ENCODE measurements at places on chromosomes 12 and 14.

DNA sequence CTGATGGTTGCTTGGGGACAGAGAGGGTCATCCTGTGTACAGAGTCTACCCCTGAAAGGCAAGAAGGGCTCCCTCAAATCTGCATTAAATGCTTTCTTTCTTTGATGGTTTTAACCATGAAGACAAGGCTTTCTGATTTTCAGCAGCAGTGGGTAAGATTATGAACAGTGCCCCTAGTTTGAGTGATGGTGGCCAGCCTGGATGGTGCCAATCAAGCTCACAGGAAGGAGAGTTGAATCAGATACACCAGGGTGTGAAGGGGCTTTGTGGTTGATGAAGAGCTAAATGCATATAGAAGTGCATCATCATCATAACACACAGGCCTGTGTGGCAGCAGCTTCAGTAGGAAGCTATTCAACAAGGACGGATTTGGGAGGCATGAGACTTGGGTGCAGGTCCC is 5.7 kb downstream of the KRT85 start:
- no peak for DNase-seq

- no peak for DNase-seq
Observed at GRCh38 chr12:28604240-28604639, 414.0 kb downstream of the CCDC91 start.

DNA sequence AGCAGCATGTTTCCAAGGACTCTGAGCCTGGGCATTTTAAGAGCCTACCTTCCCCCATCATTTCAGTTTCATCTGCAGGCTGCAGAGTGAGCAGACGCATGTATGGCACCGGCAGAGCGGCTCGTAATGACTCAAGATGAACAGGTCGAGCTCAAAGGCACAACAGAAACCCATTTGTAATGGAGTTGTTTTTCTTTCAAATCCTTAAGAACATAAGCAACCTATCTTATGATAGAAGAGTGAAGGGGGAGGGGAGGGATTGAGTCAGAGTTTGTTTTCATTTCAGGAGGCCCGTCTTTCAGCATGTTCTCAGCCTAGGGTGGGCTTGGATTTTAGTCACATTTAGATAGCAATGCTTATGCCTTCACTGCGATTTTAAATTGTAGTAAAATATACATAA is 54.9 kb upstream of the CISTR start:
- DNase-seq, result no peak

DNA sequence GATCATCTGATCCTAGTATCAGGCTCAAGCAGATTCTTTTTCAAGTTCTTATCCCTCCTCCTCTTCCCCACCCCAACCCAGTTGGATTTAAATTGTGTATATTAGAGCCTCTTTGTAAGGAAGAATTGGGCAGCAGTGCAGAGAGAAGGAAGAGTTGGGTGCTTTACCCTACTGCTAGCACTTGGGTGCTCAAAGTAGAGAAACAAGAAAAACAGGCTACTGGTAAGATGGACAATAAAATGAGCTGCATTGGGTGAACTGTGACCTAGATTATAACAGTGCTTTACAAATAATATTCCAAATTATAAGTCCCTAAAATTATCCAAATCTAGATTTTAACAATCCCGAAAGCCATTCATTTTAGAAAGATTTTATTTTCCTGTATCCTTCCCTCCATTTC is 363.4 kb upstream of the GARIN6 start:
- no peak for DNase-seq

DNA sequence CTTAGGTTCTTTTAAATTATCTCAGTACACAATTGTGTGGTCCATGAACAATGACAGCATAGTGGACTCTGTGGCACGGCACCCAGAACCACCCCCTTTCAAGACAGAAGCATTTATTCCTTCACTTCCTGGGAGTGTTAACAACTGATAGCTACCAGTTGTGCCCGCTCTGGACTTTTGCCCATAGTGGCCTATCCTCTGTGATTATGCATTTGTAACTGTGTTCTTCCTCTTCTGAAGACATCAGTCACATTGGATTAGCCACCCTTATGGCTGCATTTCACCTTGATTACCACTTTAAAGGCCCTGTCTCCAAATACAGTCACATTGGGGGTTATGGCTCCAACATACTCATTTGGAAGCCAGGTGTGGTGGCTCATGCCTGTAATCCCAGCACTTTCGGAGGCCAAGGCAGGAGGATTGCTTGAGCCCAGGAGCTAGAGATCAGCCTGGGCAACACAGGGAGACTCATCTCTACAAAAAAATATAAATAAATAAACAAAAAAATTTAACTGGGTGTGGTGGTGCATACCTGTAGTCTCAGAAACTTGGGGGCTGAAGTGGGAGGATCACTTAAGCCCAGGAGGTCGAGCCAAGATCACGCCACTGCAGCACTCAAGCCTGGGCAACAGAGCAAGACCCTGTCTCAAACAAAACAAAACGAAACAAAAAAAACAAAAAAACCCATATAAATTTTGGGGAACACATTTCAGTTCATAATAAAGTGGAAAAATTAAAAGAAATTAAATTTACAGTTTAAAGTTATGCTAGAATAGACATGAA is 27.6 kb upstream of the PHC1 start:
- no peak for DNase-seq

DNA sequence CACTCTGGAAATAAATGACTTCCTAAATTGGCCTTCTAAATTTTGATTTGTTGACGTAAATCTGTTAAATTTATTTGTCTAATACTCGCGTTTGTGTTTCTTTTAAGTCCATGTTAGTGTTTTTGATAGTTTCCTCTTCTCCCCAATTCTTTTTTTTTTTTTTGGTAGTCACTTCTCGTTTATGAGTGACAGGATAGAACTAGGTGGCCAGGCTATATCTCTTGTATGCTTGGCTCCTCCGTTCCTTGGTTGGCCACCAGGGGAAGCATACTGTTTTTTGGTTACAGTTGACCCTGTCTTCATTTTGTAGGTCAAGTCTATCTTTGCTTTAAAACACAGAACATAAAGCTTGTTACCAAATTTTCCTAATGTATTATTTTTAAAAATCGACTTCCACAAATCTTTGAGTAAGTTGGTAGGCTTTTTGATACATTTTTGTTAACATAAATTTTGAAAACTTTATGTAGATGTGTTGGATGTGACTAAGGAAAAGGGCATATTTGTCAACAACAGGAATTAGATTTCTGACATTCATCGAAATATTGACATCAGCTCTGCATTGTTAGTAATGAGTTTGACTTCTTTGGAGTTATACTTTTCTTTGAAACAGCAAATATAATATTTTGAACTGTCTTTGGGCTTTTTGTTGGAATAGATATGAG is 2.2 kb downstream of the RCOR1 start:
- DNase-seq, result peak; percentile 47

DNA sequence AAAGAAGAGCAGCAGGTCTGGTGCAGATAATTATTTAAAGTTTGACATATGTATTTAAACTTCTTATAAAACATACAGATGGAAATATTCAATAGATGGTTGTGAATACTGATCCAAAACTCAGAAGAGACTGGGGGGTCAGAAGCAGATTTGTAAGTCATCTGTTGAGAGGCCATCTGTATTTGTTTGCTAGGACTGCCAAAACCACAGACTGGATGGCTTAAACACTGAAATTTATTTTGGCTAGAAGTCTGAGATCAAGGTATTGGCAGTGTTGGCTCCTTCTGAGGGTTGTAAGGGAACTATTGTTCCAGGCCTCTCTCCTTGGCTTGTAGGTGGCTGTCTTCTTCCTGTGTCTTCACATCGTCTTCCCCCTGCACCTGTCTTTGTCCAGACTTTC is 153.9 kb downstream of the LRRK2 start:
- no peak for DNase-seq

DNA sequence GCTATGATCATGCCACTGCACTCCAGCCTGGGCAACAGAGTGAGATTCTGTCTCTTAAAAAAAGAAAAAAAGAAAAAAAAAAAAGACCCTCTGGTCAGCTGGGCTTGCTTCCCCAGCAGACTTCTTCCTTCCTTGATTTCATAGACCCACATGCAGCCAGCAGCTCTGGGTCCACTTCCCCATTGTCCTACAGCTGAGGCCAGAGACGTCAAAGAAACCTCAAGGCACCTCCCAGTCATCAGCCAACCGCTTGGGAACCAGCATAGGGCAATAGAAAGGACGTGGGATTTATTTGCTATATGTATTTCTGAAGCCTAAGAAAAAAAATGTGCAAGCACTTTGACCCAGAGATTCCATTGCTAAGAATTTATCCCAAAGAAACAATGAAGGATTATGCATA is 35.4 kb upstream of the SPPL3 start:
- DNase-seq, result no peak

DNA sequence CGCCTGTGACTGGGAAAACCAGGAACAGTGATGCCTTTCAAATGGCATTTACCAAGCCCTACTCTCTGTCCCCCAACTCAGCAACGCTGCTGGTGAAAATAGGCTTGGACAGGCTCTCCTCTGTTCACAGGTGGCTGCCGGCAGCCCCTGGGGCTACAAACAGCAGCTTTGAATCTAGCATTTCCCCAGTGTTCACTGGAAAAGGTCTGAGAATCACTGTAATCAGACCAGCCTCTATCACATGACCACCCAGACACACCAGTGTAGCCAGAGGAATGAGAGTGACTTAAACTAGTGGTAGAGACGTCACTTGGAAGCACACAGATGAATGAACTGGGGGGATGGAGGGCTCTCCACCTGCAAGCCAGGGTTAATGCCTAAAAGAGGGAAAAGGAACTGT is 151.8 kb downstream of the FOXN3 start:
- no peak for DNase-seq

GRCh38 chr14:29906256-29906870 is 21.3 kb downstream of the PRKD1 start:
- DNase-seq, result no peak

GRCh38 chr12:47775100-47775911 is 2.3 kb downstream of the SLC48A1 start:
- DNase-seq, result no peak

DNA sequence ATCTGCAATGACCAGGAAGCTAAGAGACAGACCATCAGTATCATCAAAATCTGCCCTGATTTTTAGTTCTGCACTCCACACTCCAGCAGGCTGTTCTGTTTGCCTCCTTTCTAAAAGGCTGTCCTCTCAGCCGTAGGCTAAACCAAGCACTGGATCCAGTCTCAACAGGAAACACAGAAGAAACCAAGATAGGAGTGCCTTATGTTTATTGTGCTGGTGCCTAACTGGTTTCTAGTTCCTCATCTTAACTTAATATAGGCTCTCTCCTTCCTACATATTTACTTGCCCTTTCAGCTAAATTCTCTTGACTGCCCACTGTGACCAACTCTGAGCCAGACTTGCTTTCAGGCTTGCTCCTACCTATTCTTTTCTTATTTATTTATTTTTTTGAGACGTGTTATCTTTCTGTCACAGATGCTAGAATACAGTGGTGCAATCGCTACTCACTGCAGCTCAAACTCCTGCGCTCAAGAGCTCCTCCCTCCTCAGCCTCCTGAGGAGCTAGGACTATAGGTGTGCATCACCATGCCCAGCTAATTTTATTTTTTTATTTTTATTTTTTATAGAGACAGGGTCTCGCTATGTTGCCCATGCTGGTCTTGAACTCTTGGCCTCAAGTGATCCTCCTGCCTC is 30.8 kb downstream of the GALNT4 start:
- DNase-seq, result no peak
